ENCODE measurements at places on chromosomes 13 and 19.

GRCh38 chr19:54218259-54218658 is 4.5 kb downstream of the LILRB3 start:
- no peak for DNase-seq

DNA sequence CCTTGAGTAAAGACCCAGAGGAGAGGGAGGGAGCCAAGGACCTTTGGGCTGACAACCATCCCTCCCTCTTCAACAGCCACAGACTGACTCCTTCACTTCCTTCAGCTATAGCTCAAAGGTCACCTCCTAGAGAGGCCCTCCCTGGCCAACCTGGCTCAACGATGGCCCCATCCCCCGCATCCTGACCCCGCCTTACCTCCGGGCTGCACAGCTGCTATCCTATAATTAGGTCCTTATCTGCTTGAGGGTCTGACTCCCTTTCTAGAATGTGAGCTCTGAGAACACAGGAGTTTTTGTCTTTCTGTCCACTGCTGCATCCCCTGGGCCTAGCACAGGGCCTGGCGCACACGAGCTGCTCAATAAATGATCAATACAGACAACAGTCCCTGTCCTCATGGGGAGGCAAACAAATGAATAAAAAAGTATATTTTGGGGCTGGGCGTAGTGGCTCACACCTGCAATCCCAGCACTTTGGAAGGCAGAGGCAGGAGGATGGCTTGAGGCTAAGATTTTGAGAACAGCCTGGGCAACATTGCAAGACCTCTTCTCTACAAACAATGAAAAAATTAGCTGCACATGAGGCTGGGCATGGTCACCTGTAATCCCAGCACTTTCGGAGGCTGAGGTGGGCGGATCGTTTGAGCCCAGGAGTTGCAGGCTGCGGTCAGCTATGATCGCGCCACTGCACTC is 6.6 kb upstream of the LGALS4 start:
- no peak for DNase-seq

GRCh38 chr13:49951754-49952535 is 15.8 kb upstream of the SPRYD7 start:
- no peak for DNase-seq

GRCh38 chr19:35404879-35405622 is 34.2 kb downstream of the GPR42 start:
- peak; percentile 70 for DNase-seq

GRCh38 chr13:24203811-24204210 is 43.3 kb downstream of the SPATA13 start:
- no peak for DNase-seq

- no peak for DNase-seq
Observed at GRCh38 chr13:26756961-26757360, 3.6 kb downstream of the GPR12 start.

- DNase-seq: no peak
Observed at GRCh38 chr13:84443463-84443862, 561.2 kb upstream of the SLITRK1 start.

DNA sequence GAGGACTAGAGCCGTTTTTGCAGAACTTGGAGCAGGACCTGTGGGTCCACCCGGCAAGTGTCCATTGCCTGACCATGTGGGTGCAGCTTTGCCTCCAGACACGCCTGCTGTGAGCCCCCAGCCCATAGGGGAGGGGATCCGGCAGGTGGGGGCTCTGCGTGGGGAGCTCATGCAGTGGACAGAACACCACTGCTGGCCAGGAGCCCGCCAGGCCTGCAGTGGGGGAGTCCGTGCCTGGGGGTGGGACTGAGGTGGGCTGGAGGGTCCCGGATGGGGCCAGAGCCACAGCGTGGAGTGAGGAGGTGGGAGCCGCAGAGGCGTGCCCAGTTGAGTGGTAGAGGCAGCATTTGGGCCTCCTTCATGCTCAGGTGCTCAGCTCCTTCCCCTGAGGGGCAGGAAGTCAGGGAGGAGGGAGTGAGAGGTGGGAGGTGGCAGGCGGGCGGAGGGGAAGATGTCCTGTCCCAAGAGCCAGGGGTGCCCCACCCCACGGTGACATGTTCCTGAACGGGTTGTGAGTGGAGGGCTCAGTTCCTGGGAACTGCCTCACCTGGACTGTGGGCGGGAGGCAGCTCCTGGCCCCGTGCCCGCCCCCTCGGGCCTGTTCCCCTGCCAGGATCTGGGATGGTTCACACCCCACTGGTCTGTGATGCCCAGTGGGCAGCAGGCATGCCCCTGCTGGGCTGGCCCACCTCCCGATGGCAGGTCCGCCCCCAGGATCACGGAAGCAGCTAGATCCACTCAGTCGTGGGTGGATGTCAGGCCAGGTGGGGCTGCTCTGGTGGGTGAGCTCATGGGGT is 8.8 kb downstream of the ADAT3 start:
- no peak for DNase-seq

DNA sequence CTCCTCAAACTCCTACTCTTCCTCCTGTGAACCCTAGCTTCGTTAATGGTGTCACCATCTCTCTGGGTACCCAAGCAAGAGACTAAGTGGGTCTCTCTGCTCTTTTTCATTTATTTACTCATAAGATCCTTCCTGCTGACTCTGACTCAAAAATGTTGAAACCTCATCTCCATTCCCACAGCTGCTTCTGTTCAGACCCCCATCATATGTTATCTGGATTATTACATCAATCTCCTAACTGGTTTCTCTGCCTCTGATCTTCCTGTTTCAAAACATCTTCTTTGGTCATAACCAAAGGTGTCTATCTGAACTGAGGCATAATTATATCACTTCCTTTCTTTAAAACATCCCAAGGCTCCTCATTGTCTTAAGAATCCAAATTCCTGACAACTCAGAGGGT is 2.0 kb upstream of the MEDAG start:
- no peak for DNase-seq

GRCh38 chr13:90270226-90270625 is 1077.3 kb upstream of the MIR17HG start:
- DNase-seq: peak; percentile 7

- no peak for DNase-seq
Observed at GRCh38 chr19:28509079-28509895, 703.7 kb downstream of the UQCRFS1 start.

GRCh38 chr13:85825454-85825853 is 26.2 kb upstream of the SLITRK6 start:
- DNase-seq: no peak

DNA sequence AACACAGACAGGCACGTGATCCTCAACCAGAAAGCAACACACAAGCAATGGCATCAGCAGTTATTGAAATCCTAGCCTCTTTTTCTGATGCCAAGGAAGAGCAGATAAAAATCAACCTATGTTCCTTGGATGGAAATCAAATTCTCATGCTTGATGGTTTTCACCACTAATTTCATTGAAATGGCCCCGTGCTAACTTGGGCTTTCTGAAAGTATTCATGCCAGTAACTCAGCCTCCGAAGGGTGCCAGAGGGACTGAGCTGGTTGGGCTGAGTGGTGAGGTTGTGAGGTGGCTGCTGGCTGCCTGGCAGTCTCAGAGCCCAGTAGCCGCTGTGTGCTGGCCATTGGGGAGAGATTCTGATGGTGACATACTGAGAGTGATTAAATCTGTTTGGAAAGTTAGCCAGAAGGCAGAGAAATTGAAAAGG is 309.3 kb downstream of the DCT start:
- no peak for DNase-seq

GRCh38 chr19:53879140-53880081 is 2.6 kb upstream of the PRKCG start:
- peak; percentile 85 for DNase-seq

- DNase-seq: no peak
Observed at GRCh38 chr13:77789376-77789775, 91.9 kb downstream of the SLAIN1 start.

GRCh38 chr13:33072282-33072681 is 56.1 kb downstream of the KL start:
- no peak for DNase-seq
